ENCODE measurements at places on chromosomes 1 and 21.

GRCh38 chr21:40547906-40548513, 298.9 kb downstream of the DSCAM start:
- DNase-seq: peak; percentile 14

DNA sequence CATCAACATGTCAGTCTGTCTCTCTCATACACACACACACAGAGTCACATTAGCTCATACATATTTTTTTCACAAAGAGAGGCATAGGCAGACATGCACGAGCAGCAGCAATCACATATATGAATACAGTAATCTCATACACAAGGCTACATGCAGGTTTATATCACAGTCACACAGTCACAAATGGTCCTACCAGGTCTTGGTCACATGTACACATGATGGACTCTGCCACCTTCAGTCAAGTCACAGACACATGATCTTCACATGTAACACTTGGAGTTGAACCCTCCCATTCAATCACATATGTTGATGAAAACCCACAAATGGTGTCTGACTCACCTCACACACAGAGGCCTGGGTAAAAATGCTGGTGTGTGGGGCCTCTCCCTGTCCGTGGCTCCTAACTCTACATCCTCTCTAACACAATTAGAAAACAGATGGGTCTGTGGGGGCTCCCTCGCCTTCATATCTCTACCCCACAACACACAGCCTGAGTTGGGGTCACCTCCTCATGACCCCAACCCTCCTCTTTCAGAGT, 27.9 kb downstream of the RIMS3 start:
- DNase-seq: no peak

GRCh38 chr21:41817877-41818855, 51.3 kb upstream of the RIPK4 start:
- no peak for DNase-seq

- no peak for DNase-seq
Observed at GRCh38 chr1:175198332-175198731, 5.8 kb upstream of the KIAA0040 start.

DNA sequence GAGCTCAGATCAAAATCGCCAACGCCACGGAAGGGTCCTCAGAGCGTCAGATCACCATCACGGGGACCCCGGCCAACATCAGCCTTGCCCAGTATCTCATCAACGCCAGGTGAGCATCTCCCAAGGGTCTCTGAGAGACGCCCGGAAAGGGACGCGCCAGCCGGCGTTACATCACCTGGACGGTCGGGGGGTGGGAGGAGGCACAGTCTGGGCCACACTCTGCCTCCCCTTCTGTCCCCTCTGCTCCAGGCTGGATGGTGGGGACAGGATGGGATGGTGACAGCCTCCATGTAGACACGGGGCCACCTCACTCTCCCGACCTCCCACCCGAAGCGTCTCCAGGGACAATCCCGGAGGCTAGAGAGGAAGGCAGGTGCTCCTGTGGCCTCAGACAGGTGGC, 41.5 kb upstream of the COL6A1 start:
- no peak for DNase-seq

GRCh38 chr1:213656039-213656438, 331.7 kb upstream of the PROX1 start:
- no peak for DNase-seq

- DNase-seq: no peak
Observed at GRCh38 chr1:64474665-64475439, 4.9 kb downstream of the CACHD1 start.

- no peak for DNase-seq
Observed at GRCh38 chr1:19739628-19740027, 60.1 kb downstream of the TMCO4 start.

DNA sequence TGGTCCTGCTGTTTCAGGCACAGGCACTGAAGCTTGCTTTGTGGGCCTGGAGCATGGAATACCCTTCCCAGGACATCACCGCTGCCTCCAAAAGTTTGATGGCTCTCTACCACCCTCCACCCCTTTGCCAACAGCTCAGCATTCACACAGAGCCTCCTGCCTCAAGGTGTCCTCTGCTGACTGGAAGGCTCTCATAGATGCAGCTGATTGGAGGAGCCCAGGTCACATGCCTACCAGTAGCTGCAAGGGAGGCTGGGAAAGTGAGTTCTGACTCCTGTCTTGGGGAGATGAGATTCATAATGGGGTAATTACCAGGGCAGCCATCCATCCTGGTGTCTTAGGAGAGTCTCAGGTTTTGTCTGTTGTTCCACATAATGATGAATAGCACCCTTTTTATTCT, 124.8 kb upstream of the GRIK3 start:
- no peak for DNase-seq

GRCh38 chr1:237390823-237391222, 348.8 kb downstream of the RYR2 start:
- DNase-seq: no peak

DNA sequence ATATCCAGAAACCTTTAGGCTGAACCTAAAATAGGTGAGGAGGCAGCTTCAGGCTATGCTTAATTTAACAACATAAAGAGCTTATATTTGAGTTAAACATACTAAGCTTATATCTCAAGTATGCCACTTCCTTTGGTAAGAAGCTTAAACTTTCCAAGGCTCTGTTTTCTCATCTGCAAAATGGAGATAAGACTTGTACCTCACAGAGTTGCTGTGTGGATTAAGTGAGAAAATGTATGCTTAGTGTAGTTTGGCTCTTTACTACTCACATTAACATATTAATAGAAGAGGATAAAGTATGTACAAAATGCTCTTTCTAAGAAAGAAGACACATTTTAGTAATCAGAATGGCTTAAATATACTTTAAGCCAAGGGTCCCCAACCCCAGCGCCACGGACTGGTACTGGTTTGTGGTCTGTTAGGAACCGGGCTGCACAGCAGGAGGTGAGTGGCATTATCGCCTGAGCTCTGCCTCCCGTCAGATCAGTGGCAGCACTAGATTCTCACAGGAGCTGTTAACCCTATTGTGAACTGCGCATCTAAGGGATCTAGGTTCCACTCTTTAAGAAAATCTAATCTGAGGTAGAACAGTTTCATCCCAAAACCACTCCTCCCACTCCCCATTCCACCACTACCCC, 77.2 kb downstream of the HS2ST1 start:
- DNase-seq: no peak

DNA sequence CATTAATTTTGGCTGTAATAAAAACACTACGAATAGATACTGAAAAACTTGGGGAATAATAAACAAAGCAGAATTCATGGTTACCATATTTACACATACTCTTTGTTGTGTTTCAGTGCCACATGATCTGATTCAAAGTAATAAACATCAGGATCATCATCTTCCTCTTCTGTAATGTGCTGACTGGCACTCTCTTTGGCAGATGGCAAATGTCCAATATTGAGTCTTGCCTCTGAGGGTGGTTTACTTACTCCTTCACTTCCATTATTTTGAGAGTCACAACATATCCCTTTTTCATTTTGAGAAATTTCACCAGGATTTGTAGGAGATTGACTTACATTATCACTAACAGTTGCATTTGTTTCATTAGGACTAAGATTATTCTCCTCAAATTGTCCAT, 50.7 kb downstream of the ZZZ3 start:
- no peak for DNase-seq

DNA sequence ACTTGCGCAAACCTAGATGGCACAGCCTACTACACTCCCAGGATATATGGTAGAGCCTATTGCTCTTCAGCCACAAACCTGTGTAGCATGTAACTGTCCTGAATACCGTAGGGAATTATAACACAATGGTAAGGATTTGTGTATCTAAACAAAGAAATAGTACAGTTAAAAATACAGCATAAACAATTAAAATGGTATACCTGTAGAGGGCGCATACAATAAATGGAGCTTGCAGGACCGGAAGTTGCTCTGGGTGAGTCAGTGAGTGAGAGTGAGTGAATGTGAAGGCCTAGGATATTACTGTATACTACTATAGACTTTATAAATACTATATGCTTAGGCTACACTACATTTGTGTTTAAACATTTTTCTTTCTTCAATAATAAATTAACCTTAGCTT, 99.3 kb downstream of the PLD5 start:
- DNase-seq: no peak

DNA sequence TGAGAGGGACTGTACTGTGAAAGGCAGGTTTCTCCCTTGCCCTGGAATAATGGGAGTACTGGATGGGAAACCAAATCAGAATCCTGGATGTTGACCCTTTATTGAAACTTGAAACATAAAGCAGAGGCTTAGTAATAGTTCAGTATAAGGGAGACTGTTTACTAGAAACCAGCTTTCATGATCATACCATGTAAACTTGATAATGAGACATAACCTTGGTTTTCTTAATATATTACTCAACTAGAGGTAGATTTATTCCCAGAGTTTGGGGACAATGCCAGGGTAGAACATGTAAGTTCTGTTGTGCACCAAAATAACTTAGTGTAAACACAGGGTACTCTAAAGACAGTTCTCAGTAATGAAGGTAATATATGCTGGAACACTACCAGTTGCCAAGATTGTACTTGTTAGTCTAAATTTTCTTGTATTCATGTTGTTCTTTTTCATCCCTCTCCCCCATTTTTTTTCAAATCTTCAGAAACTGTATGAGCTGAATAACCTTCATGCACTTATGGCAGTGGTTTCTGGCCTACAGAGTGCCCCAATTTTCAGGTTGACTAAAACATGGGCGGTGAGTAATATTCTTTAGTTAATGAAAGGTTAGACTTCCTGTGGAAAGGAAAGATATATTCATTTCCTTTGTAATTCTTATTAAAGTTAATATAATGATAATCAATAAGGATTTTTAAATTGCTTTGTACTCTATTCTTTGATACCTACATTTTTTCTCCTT, 49.6 kb downstream of the ANGPTL1 start:
- no peak for DNase-seq

GRCh38 chr21:16404776-16405175, 675.0 kb downstream of the USP25 start:
- no peak for DNase-seq

GRCh38 chr1:234281826-234282489, 91.3 kb upstream of the COA6 start:
- DNase-seq: no peak

GRCh38 chr1:155170806-155171205, 2.3 kb downstream of the KRTCAP2 start:
- no peak for DNase-seq

- DNase-seq: no peak
Observed at GRCh38 chr1:223515926-223516325, 122.7 kb downstream of the CCDC185 start.

DNA sequence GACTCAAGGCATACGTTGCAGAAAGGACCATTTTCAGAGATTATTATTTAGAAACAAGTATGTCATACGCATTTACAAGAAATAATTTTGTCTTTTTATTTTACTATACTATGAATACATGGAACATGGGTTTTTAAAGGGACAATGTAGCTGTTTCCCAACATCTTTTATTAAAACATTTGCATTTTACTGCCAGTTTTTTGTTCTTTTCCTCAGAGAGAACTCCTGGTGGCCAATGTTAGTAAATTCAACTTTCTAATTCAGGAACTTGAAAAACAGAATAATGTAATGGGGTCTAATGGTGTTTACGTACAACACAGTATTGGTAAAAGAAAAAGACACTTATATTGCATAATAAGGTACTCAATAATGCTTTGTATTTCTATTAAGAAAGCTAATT, 14.9 kb downstream of the PRDM2 start:
- no peak for DNase-seq

GRCh38 chr1:186482661-186483255, 21.8 kb upstream of the PDC start:
- no peak for DNase-seq

- no peak for DNase-seq
Observed at GRCh38 chr1:222266223-222267196, 281.4 kb downstream of the HHIPL2 start.

DNA sequence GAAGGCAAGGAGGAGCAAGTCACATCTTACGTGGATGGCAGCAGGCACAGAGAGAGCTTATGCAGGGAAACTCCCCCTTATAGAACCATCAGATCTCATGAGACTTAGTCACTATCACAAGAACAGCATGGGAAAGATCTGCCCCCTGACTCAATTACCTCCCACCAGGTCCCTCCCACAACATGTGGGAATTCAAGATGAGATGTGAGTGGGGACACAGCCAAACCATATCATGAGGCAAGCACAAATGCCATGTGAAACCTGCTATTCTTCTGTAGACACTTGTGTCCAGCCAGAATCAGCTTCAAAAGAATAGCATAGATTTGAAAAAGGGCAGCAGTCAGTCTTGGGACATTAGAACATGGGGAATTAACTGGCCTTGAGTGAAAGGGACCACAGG, 32.2 kb upstream of the UBE2U start:
- no peak for DNase-seq

- no peak for DNase-seq
Observed at GRCh38 chr1:61993331-61993961, 201.2 kb upstream of the L1TD1 start.

DNA sequence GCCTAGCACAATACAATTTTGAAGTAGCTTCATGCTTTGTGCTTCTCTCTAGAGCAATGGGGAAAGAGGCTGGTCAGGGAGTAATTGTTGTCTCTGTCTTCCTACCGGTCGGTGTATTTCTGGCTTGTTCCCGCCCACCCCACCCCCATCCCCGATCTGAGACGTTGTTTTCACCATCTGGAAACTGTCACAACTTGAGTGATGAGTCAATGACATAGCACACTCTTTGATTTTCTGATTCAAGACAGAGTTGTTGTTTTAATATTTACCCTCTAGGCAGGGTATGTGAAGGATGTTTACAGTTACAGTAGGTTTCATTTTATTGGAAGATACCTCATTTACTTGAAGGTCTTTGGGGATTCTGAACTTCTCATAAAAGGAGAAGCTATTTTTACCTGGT, 7.0 kb downstream of the IL12RB2 start:
- DNase-seq: no peak

- no peak for DNase-seq
Observed at GRCh38 chr1:197106869-197107268, 39.6 kb downstream of the ASPM start.

- no peak for DNase-seq
Observed at GRCh38 chr21:35004314-35004713, 44.8 kb downstream of the RUNX1 start.

DNA sequence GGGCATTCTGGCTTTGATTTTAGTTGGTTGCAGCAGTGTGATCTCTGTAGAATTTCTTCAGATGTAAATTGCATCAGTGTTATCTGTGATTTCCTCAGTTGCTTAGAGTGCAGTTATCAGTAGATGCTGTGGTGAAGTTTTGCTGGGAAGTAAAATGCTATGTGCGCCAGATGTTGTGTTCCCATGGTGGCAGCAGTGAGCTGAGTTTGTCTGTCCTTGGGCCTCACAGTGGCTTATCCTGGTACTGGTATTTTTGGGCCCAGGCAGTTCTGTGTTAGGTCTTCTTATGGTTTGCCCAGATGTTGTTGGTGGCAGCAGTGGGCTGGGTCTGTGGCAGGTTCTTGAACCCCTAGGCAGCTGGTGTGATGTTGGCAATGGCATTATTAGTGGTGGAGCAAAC, 1242.1 kb downstream of the PLA2G4A start:
- no peak for DNase-seq

GRCh38 chr21:41406340-41406739, 19.7 kb upstream of the MX1 start:
- DNase-seq: no peak

- no peak for DNase-seq
Observed at GRCh38 chr1:94044290-94044790, 76.6 kb downstream of the ABCA4 start.

Data from DMS79 (cell line).